ENCODE measurements at places on chromosomes 1 and 21.

GRCh38 chr1:199010933-199011332 is 372.1 kb downstream of the PTPRC start:
- peaks cover 12% of the 10 kb centered on the region for H3K4me1 ChIP-seq
- H3K4me3 ChIP-seq = no peak overlapping the region
- no peaks in the 10 kb centered on the region for H3K27me3 ChIP-seq

- no peaks in the 10 kb centered on the region for H3K4me1 ChIP-seq
- no peaks in the 10 kb centered on the region for H3K36me3 ChIP-seq
- no peak for DNase-seq
Observed at GRCh38 chr1:175131095-175131494, 61.5 kb downstream of the KIAA0040 start.

DNA sequence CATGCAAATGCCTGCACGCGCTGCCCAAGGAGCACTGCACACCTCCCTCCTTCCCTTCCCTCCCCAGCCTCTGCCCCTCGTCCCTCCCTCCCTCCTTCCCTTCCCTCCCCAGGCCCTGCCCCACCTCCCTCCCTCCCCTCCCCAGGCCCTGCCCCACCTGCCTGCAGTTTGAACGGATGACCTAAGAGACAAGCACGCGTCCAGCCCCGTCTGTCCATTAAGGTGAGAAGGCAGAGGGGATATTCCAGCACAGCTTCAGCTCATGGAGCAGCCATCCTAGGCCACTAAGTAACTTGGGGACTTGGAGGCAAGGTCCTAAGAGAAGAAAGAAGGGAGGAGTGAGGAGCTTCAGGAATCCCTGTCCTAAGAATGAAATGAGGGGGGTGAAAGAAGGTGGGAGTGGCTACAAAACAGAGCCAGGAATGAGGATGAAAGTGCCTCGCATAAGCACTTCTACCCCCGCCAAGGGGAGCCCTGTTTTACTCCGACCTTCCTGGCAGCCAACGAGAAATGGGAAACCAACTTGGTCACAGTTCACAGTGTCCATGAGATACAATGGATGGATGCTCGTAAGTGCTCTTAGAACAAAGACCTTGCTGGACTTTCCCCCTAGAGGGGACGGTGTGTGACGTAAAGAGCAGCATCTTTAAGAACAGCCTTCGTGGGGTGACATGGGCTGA is 21.3 kb upstream of the EFHD2 start:
- no peaks in the 10 kb centered on the region for H3K36me3 ChIP-seq
- no peak overlapping the region for H3K27ac ChIP-seq

- no peak overlapping the region for H3K4me3 ChIP-seq
- no peaks in the 10 kb centered on the region for H3K4me1 ChIP-seq
- H3K27me3 ChIP-seq = peaks cover 3% of the 10 kb centered on the region
- no peaks in the 10 kb centered on the region for H3K36me3 ChIP-seq
- no peak for DNase-seq
Observed at GRCh38 chr1:17234405-17234804, 14.5 kb upstream of the PADI3 start.

- H3K4me3 ChIP-seq = no peak overlapping the region
- H3K27ac ChIP-seq = no peak overlapping the region
- H3K36me3 ChIP-seq = peaks cover 25% of the 10 kb centered on the region
- no peaks in the 10 kb centered on the region for H3K27me3 ChIP-seq
- H3K4me1 ChIP-seq = peaks cover 6% of the 10 kb centered on the region
Observed at GRCh38 chr1:1299686-1300351, 7.9 kb downstream of the ACAP3 start.

DNA sequence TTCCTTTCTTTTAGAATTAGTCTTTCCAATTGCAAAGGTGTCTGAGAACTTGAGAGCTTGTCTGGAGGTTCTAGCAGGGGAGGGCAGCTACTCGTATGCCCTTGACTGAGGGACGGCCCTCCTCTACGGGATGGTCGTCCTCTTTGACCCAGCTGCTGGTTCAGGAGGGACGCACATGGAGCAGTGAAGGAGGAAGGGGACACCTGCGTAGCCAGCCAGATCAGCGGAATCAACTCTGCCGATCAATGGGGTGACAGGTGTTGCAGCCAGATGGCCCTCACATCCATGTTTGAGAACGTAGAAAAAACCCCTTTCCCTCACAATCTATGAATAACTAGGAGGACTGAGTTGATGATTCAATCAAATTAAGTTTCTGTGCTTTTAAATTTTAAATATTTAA is 15.7 kb upstream of the A3GALT2 start:
- no peak overlapping the region for H3K4me3 ChIP-seq
- H3K27me3 ChIP-seq = no peaks in the 10 kb centered on the region
- H3K27ac ChIP-seq = no peak overlapping the region

GRCh38 chr1:194164755-194165154 is 978.3 kb upstream of the B3GALT2 start:
- H3K4me1 ChIP-seq = no peaks in the 10 kb centered on the region
- H3K4me3 ChIP-seq = no peak overlapping the region
- H3K36me3 ChIP-seq = no peaks in the 10 kb centered on the region
- no peak for DNase-seq
- H3K27ac ChIP-seq = no peak overlapping the region
- H3K27me3 ChIP-seq = no peaks in the 10 kb centered on the region
